Neural progenitor cell (in vitro differentiated cells): ENCODE measurements at places on chromosomes 7 and 10.

- DNase-seq = peak; percentile 48
Observed at GRCh38 chr7:129612112-129613015, 844 bp downstream of the NRF1 start.

- peak; percentile 68 for DNase-seq
Observed at GRCh38 chr10:99529591-99530107, 3.1 kb upstream of the NKX2-3 start.

DNA sequence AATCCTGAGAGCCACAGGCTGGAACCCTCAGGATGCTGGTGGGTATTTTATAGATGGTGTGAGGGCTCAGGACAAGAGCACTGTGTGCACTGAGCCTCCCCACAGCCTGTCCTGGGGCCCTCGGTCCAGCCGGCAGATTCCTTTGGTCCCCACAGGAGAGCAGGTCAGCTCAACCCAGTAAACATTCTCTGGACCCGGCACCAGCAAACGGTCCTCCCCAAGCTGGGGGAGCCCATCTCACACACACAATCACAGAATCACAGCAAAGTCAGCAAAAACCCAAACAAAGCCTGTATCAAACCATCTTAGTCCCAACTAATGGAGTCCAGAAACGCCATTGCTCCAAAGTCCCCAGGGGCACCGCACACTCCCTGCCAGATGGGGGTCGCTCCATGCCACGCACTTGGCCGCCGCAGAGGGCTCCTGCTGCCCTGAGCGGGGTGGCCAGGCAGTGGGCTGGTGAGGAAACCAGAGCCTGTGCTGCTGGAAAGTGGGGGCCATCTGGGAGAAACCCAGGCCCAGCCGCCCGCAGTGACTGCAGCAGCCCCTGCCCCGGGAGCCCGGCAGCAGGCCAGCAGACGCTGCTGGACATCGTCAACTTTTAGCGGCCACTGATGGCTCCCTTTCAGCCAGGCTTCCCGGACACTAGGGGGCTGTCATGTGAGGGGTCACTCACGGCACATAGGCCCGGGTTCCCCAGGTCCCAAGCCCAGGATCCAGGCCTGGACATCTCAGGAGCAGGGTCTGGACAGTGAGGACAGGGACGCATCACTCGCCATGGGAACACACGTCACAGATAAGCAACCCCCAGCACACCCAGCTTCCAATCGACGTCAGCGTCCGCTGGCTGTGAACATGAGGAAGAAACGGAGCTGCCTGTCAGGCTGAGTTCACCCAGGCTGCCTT is 52.6 kb downstream of the DPYSL4 start:
- peak; percentile 33 for DNase-seq

DNA sequence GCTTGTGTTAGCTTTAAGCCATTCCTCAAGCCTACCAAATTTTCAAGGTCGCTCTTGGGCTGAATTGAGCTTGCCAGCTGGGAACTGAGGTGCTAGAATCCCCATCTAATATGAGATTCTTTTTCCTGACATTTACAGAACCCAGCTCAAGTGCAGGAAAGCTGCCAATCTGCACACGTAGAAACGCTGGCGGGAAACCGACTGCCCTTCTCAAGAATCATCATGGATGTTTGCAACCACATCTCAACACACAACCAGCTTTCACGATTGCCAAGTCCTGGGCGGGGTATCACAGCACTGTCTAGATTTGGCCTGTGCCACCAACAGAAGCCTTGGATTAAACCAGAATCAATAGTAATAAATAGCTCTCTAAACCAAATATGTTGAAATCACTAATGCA is 203.7 kb downstream of the DIP2C start:
- no peak for DNase-seq
